ENCODE measurements at places on chromosomes 11 and 22.

- DNase-seq: no peak
Measured at GRCh38 chr11:13220148-13220547, 57.4 kb upstream of the BMAL1 start.

DNA sequence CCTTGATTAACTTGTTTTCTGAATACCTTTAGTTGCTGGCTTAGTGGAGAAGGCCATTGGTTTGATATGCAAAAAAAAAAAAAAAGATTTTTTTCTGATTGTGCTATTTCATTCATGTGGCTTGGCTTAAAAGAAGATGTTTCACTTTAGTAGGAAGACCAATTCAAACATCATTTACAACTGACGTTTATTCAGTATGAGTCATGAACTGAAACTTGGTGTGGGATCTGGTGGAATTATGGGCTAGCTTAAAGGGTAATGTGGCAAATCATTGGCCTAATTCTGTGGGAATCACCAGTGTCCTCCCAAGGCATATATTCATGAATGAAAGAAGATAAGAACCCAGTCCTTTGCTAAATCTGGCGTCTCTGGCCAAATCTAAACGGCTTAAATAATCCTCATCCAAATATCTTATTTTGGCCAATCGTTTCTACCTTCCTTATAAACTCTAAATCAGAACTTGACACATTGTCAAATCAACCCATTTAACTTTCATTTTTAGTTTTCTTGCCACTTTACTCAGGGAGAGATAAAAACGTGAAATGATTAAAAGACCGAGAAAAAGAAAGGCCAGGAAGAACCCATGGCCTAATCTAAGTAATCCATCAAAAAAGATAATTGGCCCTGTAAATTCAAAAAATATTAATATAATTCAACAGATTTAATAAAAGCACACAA is 77.0 kb downstream of the DDIAS start:
- DNase-seq: no peak

DNA sequence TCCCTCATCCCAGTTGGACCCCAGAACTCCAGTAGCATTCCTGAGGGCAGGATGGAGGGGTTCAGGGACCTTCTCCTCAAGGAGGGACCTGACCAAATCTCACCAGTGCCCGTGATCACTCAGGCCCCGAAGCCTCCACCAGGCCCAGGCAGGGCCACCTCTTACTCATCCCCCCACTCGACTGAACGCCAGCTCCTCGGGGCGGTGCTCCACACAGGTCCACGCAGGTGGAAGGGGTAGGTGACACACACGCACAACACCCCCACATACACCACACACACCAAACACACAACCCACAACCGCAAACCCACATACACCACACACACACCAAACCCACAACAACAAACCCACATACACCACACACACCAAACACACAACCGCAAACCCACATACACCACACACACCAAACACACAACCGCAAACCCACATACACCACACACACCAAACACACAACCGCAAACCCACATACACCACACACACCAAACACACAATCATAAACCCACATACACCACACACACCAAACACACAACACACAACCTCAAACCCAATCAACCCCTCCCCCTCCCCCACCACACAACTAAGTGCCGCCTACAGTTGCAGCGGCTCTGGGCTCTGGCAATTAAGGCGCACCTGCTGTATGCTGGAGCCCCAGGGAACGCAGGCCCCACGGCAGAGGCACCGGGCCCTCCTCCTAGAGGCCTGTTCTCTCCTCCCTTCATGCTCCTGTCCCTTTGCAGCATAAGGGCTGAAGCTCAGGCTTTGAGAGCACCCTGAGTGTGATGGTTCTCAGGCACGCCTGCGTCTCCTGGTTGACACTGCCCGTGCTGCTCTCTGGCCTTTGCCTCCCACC is 1318.1 kb downstream of the TBC1D22A start:
- DNase-seq: no peak

DNA sequence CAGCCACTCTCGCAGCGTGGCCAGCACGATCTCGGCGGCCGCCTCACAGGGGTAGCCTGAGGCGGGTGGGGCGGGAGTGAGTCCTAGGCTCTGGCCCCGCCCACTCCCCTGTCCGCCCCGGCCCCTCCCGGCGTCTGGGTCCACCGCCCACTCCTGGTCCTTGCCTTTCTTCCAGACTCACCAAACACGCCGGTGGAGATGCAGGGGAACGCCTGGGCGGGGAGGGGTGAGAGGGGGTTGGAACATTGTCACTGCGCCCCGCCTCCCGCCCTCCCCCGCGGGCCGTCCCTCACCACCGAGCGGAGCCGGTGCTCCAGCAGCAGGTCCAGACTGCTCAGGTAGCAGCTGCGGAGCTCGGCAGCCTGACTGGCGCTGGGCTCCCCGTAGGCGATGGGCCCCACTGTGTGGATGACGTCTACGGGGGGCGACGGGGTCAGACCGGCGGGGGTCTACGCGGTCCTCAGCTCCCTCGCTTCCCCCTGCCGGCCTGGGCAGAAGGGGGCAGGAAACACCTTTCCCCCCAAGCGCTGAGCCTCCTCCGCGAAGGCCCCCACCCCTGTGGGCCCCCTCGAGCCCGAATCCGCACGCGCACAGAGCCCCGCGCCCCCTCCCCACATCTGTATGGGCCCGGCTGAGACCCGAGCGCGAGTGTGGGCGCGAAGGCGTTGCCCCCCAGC is 13.2 kb downstream of the OTUB1 start:
- DNase-seq: no peak

GRCh38 chr11:130601764-130602460 is 153.5 kb downstream of the ADAMTS15 start:
- no peak for DNase-seq

DNA sequence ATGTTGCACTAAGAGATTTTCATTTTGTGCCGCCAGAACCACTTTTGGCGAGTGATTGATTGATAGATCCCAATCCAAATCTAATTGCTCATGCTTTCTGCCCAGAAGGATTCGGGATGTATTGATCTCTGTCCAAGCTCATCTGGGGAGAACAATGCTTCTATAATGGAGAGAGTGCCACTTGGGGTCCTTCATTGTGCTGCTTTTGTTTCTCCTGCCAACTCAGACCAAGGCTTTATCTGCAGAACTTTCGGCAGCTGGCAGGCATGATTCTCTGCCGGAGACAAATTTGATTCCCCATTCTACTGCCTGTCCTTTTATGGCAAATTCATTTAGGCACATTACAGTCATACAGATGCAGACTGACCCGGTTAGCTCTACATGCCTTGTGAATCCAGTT is 62.9 kb upstream of the NTM start:
- DNase-seq: no peak

DNA sequence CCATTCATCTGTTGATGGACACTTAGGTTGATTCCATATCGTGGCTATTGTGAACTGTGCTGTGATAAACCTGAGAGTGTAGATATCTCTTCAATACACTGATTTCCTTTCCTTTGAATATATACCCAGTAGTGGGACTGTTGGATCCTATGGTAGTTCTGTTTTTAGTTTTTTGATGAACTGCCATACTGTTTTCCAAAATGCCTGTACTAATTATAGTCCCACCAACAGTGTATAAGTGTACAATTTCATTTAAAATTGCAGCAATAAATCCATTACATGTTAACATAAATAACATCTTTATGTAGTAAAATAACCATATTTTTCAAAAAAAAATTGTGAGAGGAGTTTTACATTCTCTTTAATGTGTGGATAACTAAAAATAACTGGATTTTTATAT is 65.0 kb upstream of the SYT9 start:
- DNase-seq: no peak

DNA sequence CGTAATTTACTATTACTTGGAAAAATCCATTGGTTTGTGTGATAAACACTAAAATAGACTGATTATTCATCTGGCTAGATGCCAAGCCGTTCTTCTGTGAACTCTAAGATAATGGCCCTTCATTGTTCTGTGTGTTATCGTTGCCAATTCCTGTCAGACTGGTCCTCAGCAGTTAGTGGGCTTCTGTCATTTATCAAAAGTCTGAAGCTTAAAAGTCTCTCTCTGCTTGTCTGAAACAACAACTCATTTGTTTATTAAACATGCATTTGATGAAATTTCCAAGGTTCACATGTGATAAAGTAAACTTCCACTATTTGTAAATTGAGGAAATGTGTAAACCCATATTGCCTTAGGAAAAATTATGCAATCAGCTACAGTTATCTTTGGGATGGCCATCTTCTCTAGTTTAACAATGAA is 21.1 kb upstream of the RDX start:
- no peak for DNase-seq

GRCh38 chr11:2898366-2899079 is 12.9 kb upstream of the CDKN1C start:
- no peak for DNase-seq

GRCh38 chr11:114308689-114309089 is 12.5 kb downstream of the NNMT start:
- no peak for DNase-seq

GRCh38 chr11:64316672-64317324 is 561 bp downstream of the TRMT112 start:
- DNase-seq: peak; percentile 85

DNA sequence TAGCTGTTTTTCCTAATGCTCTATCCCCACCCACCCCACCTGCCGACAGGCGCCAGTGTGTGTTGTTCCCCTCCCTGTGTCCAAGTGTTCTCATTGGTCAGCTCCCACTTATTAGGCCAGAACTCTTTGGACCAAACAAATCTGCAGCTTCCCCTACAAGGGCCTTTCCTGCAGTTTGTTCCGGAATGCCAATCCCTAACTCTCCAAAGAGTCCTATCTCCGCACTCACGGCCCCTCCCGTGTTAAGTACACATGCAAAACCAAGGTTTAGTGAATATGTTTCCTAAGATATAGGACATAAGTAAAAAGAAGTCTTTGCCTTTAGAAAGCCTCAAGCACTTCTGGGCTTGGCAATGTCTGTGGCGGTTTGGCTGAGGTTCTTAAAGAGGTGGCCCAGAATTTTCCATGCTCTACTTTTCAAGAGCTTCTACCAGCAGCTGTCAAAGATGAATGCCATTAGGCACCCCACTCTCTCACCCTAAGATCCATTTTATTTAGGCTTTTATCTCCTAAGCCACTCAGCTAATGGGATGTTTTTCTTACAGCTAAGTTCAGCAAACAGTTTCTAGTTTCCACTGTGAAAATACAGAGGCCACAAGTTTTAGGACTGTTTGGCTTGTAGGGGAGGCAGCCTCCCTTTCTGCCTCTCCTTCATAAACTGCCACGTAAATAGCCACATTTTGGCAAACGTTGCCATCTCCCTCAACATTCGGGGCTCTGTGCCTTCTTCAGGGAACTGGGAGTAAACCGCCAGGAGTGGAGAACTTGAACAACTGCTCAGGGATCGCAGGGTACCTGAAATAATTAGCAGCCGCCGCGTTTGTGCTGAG is 1.6 kb downstream of the CD59 start:
- DNase-seq: peak; percentile 48

DNA sequence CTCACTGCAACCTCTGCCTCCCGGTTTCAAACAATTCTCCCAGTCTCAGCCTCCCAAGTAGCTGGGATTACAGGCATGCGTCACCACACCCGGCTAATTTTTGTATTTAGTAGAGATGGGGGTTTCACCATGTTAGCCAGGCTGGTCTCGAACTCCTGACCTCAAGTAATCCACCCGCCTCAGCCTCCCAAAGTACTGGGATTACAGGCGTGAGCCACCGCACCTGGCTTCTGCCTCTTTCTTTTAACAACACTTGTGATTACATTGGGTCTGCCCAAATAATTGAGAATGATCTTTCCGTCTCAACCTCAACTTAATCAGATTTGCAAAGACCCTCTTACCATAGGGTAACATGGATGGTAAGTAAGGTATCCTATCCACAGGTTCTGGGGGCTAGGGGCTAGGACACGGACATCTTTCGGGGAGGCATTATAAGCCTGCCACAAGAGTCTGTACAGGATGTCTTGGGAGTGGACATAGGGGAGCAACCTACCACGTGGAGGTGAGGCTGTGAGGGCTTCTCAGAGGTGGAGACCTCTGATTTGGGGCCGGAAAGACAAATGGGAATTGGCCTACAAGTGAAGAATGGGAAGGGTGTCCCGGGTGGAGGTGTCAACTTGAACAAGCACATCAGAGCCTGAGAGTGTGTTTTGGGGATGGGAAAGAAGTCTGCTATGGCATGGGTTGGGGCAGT is 2.7 kb upstream of the CBX6 start:
- DNase-seq: no peak

DNA sequence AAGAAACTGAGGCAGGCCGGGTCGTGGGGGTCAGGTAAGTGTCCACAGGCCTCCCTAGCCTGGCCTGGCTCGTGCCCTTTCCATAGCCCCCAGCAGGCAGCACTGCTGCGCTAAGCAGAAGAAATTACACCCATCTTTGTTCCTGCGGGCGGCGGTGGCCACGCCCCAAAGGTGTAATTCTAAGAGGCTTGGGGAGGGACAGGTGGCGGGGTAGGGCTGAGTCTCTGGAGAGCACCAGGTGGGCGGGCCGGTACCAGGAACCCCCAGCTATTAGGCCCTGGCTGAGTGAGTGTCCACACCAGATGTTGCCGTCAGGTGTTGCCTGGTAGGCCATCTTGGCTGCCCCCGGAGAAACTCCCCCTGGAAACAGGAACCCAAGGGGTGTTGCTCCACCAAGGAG is 12.3 kb upstream of the ARAP1 start:
- DNase-seq: no peak

DNA sequence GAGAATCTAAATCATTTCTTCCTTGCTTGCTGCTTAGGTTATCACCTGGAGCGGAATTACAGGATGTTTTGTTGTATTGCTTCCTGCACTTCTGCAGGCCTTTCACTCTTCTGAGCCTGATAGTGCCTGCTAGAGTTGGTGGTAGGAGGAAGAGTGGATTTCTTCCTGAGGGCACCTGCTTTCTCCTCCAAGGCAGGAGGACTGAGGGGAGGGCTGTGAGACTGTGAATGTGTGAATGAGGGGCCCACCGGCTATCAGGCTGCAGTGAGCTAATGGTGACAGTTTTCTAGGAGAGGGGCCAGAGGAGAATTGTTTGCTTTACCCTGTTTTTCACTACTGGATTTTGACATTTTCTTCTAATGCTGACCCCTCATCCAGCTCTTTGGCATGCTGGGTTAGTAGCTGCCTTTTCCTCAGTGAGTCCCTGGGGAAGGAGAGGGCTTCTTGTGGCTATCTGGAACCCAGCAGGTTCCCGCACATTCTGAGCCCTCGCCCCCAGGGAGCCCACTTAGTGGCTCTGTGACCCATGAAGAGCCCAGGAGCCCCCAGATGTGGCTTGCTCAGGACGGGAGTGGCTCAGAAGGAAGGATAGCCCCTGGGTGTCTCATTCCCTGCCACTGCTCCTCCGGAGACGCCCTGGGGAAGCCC is 39.1 kb downstream of the DIXDC1 start:
- no peak for DNase-seq

GRCh38 chr22:30263883-30264282 is 2.8 kb downstream of the OSM start:
- DNase-seq: no peak

- DNase-seq: no peak
Measured at GRCh38 chr11:120740380-120740779, 228.8 kb downstream of the GRIK4 start.

- no peak for DNase-seq
Measured at GRCh38 chr22:44951510-44951816, 58.3 kb downstream of the PHF21B start.

DNA sequence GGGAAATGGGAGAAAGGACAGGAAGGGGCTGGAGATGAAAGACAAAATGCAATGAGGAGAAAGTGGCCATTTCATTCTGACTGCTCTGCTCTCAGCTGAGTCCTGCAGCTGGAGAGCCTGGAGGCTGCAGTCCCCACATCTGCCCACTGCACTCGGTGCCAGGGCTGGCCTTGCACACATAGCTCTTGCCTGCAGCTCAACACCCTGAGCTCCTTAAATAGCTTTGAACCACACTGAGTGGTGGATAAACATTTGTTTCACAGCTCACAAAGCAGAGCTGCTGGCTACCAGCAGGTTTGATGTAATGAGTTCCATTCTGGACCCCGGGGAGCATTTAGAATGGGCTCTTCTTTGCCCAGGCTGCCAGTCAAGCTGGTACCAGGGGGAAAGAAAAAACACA is 426.1 kb upstream of the CADM1 start:
- DNase-seq: no peak
